ENCODE measurements at places on chromosomes 6 and 20.

- DNase-seq: no peak
Observed at GRCh38 chr6:29465801-29466200, 8.8 kb downstream of the OR2H1 start.

DNA sequence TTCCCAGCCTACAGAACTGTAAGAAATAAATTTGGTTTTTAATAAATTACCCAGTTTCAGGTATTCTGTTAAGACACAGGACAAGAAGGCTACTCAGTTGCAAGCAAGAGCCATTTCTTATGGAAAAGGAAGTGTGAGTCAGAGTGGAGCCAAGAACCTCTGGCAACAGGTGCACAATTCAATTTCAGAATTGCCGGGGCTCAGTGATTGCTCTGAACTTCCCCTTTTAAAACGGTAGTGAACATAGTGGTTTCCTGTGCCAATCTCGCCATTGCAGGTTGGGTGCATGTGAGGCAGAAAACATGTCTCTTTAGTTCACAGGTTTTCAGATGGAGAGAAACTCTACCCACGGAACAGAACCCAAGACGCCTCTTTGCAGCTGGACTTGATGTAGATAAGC is 16.4 kb downstream of the PIGT start:
- DNase-seq: peak; percentile 77

DNA sequence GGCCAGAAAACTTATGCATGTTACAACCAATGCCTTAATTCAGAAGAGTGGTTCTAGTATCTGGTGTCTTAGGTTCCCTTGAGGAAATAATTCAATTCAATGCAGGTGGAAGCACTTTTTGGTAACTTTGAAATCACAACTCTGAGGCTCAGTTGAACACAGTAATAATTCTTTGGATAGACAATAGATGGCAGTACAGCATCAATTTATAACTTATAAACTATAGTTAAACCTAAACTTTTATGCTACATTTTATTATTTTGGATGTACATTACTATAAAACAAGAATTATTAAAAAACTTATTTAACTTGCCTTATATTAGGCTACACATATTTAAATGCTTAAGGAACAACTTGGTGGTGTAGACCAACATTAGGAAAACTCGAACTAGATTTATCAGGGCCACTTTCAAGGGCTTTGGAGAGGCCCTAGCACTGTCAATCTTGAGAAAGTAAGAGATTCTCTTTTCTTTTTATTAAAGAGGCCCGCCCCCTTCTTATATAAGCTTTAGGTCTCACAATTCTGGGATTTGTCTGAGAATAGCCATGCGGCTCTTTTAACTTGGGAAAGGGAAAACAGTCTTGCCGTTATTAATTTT is 85.9 kb downstream of the CRYBG1 start:
- peak; percentile 15 for DNase-seq

GRCh38 chr20:18001131-18001921 is 32.5 kb downstream of the MGME1 start:
- no peak for DNase-seq

Data from MM.1S (cell line).